ENCODE measurements at places on chromosomes 13 and 19.

DNA sequence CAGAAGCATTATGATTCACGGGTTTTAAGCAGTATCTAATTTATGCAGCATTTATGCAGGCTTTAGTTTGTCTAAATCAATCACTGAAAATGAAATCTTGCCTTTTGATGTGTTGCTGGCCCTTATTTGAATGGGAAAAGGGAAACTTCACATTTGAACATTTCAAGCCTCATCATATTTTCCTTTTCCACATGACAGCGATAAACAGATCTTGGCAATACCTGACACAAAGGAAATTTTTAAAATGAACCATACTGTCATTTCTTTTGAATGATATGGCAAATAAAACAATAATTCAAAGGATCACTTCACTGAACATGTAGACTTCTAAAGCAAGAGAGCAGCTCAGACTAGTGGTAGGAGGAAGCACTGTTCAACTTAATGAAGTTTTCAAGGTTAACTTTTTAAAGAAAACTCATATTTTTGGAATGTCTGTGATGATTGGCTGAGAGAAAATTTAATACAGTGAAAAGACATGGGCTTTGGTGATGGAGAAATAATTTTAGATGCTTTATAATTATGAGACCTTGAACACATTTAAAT is 198.1 kb downstream of the OXGR1 start:
- DNase-seq: no peak

DNA sequence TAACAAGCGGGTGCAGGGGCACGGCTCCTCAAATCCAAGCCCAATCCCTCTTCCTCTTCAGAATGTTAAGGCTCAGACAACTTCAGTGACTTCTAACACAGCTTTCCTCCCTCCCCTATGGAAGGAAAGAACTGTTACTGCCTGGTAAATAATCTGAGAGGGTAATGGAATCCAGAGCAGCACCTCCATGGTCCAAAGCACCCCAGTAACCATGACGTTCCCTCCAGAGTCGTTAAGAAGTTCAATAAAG is 969 bp downstream of the AKT2 start:
- DNase-seq: no peak

DNA sequence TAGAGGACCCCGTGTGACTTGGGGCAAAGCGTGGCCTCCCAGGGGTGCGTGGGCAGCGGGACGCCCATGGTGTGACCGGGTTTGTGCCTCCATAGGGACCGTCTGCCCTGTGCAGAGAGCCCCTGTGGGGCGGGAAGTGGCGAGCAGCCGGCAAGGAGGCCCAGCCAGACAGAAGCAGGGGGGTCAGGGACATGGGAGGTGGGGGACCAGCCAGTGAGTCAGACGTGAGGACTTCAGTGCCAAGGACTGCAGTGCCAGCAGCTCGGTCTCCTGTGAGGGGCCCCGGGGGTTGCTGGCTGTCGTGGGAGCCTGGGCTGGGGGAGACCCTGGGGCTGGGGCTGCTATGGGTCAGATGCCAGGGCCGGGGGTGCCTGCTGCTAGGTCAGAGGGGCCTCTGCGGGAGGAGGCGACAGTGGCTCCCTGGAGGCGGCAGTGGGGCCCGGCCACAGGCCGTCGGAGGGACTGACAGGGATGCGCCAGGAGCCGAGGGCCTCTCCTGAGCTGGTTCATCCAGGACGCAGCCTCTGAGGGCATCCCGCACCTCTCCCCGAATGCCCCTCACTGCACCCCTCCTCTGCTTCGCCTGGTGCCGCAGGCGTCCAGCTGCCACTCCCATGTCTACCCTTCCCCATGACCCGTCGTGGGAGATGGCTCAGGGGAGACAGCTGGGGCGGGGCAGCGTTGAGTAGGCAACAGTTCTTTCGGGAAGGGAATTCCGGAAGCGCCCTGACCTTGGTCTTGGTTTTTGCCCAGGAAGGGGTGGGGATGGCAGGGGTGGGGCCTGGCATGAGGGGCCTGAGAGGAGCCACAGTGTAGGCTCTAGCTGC is 80.0 kb downstream of the KDM4B start:
- DNase-seq: no peak

GRCh38 chr19:30927705-30928104 is 421.5 kb downstream of the TSHZ3 start:
- DNase-seq: no peak

- peak; percentile 89 for DNase-seq
These were observed at the start of gene SLC27A1 for GRCh38 chr19:17470068-17470841. Gene SLC27A1, plus strand, starts transcription at chr19:17470524. Its CDS starts 17 bp downstream, at chr19:17470541.

DNA sequence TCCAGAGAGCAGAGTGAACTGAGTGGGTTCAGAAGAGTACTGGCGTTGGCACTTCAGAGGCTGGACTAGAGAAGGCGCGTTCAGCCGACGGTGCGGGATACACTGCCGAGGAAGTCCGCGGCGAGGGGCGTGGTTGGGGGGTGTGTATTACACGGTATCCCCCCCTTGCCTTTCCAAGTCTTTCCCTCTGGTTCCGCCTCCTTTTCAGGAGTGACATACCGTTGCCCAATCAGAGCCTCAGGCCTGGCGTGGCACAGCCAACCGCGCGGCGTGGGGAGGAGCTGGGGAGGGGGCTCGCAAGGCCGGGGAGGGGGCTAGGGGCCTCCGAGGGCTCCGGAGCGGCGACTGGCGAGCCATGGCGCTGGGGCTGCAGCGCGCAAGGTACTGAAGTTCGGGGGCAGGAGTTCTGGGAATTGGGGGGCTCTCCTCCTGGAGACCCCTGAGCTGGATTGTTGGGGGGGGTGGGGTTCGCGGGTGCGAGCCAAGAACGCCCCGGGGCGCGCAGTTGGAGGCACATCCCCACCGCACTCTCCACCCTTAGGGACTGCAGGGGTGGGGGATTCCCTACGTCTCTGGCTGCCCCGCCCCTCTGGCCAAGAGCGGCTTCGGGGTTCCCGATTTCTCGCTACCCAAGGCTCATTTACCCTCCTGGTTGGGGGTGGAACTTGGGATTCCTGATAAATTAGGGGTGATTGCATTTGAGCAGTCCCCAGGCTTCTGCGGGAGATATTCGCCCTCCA is at the start of gene HIF3A:
Gene HIF3A (plus strand): TSS at position 321 of the 740 bp plus-strand sequence. CDS start 35 bp downstream, at position 356.
- no peak for DNase-seq

- peak; percentile 86 for DNase-seq
These were observed 550 bp downstream of the CERS4 start for GRCh38 chr19:8209462-8210378.

DNA sequence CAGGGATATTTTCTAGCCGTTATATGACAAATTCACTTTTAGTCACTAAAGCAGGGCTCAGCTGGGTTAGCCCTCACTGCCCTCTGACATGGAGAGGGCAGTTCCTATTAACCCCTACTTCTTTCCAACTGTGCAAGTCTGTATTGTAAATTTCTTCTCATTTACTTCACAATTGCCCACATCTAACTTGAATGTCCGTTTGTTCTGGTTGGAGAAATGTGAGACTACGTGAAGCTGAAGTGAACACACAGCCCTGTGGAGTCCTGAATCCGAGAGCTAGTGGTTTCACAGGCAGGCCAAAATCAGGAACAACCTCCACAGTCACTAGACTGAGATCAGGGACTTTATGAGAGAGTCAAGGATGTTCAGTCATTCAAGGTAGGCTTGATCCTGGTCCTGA is 4.4 kb upstream of the MYO16 start:
- DNase-seq: no peak
